Panc1 (cell line): ENCODE measurements at places on chromosomes 6 and 20.

DNA sequence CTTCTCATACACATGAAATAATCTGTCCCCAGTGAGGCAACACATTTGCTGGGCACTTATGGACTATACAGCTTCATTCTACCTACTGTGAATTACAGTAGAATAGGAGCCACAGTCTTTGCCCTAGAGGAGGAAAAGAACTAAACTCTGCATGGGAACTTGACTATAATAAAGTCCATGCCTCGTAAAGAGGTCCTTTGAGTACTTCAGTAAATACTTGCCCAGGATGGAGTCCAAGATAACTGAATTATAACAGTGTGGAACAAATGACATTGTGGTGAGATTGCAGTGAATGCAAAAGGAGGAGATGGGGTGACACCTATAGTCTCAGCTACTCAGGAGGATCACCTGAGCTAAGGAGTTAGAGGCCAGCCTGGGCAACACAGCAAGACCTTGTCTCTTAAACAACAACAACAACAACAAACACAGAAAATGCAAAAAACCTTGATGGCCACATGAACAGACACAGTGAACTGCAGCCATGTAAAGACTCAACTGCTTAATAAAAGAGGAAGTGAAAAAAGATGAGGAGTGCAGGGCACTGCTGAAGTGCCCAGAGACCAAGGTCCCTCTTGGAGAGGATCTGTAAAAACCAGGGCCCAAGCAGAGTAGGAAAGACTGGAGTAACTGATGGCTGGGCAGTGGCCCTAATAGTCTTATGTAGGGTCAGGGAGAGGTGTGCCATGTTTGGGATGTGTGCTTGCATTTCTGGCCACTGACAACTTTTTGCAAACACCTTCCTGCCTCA lies 3.7 kb downstream of the MRPS18A start:
- peaks cover 7% of the 10 kb centered on the region; the same call in 1 of the 2 replicates for H3K36me3 ChIP-seq
- no peak overlapping the region for H3K4me3 ChIP-seq
- no peaks in the 10 kb centered on the region for H3K27me3 ChIP-seq
- H3K4me1 ChIP-seq = peaks cover 12% of the 10 kb centered on the region

- peak overlapping the region; percentile 100 for H3K27ac ChIP-seq
- H3K27me3 ChIP-seq = no peaks in the 10 kb centered on the region
- no peaks in the 10 kb centered on the region for H3K36me3 ChIP-seq
- DNase-seq = no peak
- no peak overlapping the region for H3K4me3 ChIP-seq
- peaks cover 72% of the 10 kb centered on the region for H3K4me1 ChIP-seq
Measured at GRCh38 chr20:53870426-53871315, 199.7 kb downstream of the BCAS1 start.

DNA sequence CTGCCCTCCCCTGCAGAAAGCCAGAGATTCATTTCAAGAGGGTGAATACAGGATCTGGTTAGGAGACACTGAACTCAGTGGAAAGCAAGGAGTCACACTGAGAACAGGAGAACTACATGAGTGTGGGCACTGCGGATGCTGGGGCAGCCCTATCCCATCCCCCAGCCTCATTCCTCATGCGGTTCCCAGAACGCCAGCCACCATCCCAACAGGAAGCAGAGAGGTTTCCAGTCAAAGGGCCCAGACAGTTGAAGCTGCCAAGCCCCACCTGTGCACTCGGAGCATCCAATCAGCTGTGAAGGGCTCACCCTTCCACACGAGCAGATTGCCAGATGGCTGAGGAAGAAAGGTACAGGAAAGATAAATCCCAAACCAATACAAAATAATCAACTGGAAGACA lies 50.7 kb upstream of the PRND start:
- H3K4me1 ChIP-seq = no peaks in the 10 kb centered on the region
- peaks cover 4% of the 10 kb centered on the region; the same call in 1 of the 2 replicates for H3K27me3 ChIP-seq
- no peak overlapping the region for H3K4me3 ChIP-seq
- H3K36me3 ChIP-seq = no peaks in the 10 kb centered on the region
- no peak for DNase-seq

DNA sequence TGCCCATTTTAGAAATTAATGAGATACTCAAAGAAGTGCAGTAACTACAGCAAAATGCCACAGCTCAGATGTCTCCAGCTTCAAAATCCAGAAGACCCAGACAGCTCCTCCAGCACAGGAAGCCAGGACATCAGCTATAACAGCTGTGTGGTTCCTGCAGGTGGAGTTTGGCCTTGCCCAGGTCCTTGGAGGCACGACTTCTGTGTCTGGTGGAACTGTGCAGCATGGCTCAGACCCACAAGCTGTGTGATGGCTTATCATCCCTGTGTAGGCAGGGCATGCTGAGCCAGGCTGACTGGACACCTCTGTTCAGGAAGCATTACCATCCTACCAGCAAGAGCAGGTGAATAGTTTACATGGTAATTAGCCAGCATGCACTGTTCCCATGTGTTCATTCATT lies 26.5 kb upstream of the CD93 start:
- no peaks in the 10 kb centered on the region for H3K4me1 ChIP-seq
- H3K4me3 ChIP-seq = no peak overlapping the region
- no peak for DNase-seq
- no peaks in the 10 kb centered on the region for H3K36me3 ChIP-seq

DNA sequence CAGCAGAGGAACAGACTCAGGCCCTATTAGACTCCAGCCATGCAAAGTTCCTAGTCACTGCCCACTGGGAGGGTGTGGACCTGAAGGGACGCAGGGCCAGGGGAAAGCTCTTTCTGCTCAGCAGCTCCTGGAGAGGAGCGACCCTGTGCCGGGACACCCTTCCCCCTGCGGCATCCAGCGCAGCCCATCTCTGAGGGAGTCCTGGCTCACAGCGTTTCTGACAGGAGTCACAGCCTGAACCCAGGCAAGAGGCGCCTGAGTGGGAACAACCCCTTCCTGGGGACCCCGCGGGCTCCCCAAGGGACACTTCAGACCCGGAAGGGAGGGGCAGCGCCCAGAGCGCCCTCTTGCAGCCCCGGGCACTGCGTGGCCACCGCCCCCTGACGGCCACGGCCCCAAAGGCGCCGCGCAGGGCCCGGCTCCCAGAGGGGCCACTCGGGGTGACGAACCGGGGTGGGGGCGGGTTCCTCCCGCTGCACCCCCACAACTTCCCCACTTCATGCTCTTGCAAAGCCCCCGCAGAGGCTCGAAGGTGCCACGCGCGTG lies 862 bp downstream of the UCKL1 start:
- peaks cover 3% of the 10 kb centered on the region; the same call in 1 of the 2 replicates for H3K36me3 ChIP-seq
- H3K4me1 ChIP-seq = peaks cover 51% of the 10 kb centered on the region
- peak overlapping the region; percentile 77 for H3K4me3 ChIP-seq
- H3K27me3 ChIP-seq = no peaks in the 10 kb centered on the region
- no peak for DNase-seq

DNA sequence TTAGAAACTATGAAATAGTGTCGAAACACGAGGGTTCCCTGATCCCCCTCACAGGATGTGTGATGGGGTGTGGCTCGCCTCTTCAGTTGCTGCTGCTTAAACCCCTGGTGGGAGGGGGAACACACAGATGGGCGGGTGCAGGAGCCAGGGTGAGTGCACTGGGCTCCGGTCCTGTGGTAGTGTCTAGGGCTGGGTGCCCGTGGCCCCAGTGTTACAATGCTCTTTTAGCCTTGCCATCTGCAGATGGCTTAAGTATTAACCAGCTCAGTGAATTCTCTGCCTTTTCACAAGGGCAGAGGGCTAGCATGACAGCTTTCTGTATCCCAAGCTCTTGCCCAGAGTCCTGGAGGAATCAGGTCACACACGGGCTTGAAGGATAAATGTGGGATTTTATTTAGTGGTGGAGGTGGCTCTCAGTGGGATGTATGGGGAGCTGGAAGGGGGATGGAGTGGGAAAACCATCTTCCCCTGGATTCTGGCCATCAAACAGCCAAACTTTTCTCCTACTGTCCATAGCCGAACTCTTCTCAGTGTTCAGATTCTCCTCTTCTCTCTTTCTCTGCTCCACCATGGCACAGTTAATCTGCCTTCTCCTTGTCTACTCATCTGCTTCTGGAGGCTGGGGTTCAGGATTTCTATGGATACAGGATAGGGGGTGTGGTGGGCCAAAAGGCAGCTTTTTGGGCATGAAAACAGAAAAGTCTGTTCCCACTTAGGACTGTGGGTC lies 659.0 kb downstream of the EPM2A start:
- H3K36me3 ChIP-seq = no peaks in the 10 kb centered on the region
- H3K27me3 ChIP-seq = no peaks in the 10 kb centered on the region
- H3K4me1 ChIP-seq = no peaks in the 10 kb centered on the region
- no peak overlapping the region for H3K27ac ChIP-seq
- H3K4me3 ChIP-seq = no peak overlapping the region

DNA sequence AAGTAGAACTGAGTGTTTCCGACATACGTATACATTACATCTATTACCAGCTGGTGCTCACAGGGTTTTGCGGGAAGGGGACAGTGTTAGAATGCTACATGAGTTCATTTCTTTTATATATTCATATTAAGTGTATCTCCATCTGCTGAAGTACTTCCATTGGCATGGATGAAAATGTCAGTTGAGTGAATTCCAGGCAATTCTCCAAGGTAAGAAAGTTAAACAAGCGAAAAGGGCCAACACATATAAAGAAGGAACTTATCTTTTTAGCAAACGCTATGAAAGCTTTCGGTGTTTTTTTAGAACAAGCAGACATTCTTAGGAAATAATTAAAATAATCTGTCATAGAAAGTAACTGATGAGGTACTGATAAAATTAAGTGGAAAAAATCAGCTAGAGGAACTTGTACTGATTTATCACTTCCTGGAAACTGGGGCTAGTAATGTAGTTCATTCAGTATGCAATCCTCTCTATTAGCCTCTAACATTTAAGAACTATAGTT lies 34.6 kb downstream of the RNF146 start:
- no peak for DNase-seq
- H3K4me3 ChIP-seq = no peak overlapping the region
- H3K4me1 ChIP-seq = no peaks in the 10 kb centered on the region; the same call in 1 of the 2 replicates
- no peaks in the 10 kb centered on the region for H3K27me3 ChIP-seq
- H3K36me3 ChIP-seq = no peaks in the 10 kb centered on the region; the same call in 1 of the 2 replicates

DNA sequence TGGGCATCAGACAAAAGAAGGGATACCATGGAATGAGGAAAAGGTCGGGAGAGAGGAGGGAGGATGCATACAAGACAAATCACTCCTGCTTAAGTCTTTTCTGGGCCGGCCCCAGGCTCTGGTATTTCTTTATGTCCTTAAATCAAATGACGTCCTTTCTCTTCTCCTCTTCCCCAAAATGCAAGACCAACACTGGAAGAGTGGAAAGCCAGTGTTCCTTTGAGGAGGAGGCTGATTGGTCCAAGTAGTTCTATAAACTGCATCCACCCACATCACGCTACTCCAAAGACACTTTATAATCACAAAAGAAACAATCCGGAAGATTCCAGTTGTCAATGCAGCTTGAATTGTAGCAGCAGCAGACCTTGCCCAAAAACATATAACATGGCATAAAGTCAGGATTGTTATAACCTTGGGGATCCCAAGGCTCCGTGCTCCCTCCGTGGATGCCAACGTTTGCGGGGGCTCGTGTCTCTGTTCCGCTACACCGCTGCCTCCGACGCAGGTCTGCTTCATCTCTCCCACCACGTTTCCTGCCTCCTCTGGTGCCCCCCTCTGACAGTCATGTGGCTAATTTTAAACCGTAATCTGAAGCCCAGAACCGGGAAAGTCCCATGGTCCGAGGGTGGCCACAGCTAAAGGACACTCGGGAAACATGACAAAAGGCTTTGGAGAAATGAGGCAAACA lies 47.1 kb downstream of the MCUR1 start:
- no peak overlapping the region for H3K4me3 ChIP-seq
- H3K4me1 ChIP-seq = no peaks in the 10 kb centered on the region
- H3K27ac ChIP-seq = no peak overlapping the region
- H3K36me3 ChIP-seq = no peaks in the 10 kb centered on the region

DNA sequence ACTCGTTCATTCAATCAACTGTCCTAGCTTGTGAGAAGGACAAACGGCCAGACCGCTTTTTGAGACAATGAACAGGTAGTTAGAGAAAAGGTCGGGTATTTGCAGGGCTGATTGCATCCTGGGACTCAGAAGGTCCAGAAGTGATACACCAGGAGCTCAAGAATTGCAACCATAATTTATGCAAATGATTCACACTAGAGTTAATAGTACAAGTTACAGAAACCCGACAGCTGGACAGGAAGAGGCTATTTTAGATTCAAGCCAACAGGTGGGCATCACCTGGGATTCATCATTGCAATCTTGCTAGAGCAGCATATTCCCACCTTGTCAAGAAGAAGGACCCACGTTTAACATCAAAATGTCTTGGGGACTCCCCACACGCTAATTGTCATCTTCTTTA lies 83.5 kb downstream of the TNFAIP3 start:
- DNase-seq = no peak
- H3K36me3 ChIP-seq = no peaks in the 10 kb centered on the region
- no peaks in the 10 kb centered on the region for H3K4me1 ChIP-seq
- no peak overlapping the region for H3K4me3 ChIP-seq

GRCh38 chr6:134170844-134171243 lies 118.4 kb upstream of the SLC2A12 start:
- no peaks in the 10 kb centered on the region; the same call in 1 of the 2 replicates for H3K27me3 ChIP-seq
- H3K27ac ChIP-seq = no peak overlapping the region
- H3K36me3 ChIP-seq = no peaks in the 10 kb centered on the region
- H3K4me3 ChIP-seq = no peak overlapping the region

GRCh38 chr6:44270526-44271405 lies 516 bp downstream of the TMEM151B start:
- no peaks in the 10 kb centered on the region for H3K4me1 ChIP-seq
- no peak overlapping the region for H3K27ac ChIP-seq
- H3K4me3 ChIP-seq = peak overlapping the region; percentile 21
- no peaks in the 10 kb centered on the region for H3K36me3 ChIP-seq
- DNase-seq = no peak

DNA sequence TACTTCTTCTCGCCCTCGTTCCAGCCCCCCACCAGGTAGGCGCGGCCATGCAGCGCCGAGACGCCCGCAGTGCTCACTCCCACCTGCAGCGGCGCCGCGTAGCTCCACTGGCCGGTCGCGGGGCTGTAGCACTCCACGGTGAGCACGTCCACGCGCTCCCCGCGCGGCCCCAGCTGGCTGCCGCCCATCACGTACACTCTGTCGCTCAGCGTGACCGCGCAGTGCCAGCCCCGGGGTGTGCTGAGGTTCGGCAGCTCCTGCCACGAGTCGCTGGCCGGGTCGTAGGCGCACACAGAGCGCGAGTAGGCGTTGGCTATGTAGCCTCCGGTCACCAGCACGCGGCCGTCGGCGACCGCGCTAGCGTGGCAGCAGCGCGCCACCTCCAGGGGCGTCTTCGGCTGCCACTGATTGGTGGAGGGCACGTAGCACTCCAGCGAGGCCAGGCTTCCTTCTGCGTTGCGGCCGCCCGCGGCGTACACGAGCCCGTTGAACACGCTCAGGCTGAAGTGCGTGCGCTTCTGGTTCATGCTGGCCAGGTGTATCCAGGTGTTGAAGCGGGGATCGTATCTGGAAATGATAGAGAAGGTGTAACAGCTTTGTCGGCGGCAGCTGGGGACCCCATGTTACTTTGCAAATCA lies 13.7 kb downstream of the KLHL31 start:
- peak overlapping the region; percentile 32; the same call in 1 of the 2 replicates for H3K27ac ChIP-seq
- peak overlapping the region; percentile 86 for H3K4me3 ChIP-seq
- DNase-seq = peak; percentile 55
- H3K27me3 ChIP-seq = no peaks in the 10 kb centered on the region; the same call in 1 of the 2 replicates
- peaks cover 4% of the 10 kb centered on the region; the same call in 1 of the 2 replicates for H3K4me1 ChIP-seq
- H3K36me3 ChIP-seq = no peaks in the 10 kb centered on the region

DNA sequence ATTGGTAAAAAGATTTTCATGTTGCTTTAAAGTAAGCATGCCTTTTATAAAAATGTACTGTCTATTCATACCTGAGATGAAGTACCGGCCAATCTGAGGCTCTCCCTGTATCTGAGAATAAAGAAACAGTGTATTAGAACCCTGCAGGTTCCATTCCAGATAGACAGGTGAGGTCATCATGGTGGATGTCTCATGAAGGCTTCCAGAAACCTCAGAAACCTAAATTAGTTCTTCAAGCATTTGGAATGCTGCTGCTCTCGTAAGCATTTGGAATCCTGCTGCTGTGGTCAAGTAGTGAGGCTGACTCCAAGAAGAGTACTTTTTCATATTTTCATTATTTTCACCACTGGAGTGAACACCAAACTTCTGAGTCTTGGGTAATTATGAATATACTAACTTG lies 642.3 kb downstream of the MAFB start:
- no peaks in the 10 kb centered on the region for H3K4me1 ChIP-seq
- no peaks in the 10 kb centered on the region for H3K27me3 ChIP-seq
- no peak overlapping the region for H3K27ac ChIP-seq
- no peak overlapping the region for H3K4me3 ChIP-seq
